ENCODE measurements at places on chromosomes 5 and 9.

- DNase-seq, result no peak
Measured at GRCh38 chr9:2262386-2263071, 247.4 kb downstream of the SMARCA2 start.

GRCh38 chr5:32949286-32949970, 238.3 kb downstream of the NPR3 start:
- no peak for DNase-seq

DNA sequence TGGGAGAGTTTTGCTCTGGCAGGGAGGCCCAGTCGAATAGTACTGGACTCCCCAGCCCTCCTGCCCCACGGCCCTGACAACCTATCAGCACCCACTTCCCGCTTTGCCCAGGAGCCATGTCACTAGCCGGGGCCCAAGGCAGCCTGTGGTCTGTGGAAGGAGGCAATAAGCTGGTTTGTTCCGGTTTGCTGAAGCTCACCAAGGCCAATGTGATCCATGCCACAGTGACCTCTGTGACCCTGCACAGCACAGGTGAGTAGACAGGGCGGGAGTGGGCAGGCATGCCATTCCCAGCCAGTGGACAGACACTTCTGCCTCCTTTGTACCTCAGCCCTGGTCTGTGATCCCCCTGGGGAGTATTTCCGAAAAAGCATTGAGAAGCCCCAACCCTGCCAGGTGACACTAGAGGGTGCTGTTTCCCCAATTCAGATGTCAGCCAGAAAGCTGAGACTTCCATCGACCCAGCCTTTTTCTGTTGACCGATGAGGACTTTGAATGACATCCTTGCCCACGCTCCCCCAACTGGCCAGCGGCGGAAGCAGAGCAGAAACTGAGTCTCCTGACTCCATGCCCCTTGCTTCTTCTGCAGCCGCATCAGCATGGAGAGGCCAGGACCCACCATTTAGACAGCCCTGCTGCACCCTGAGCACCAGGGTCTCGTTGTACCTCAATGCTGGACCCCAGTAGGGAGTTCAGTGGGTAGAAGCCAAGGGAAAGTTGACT, 9.6 kb downstream of the PCYOX1L start:
- DNase-seq, result peak; percentile 17

DNA sequence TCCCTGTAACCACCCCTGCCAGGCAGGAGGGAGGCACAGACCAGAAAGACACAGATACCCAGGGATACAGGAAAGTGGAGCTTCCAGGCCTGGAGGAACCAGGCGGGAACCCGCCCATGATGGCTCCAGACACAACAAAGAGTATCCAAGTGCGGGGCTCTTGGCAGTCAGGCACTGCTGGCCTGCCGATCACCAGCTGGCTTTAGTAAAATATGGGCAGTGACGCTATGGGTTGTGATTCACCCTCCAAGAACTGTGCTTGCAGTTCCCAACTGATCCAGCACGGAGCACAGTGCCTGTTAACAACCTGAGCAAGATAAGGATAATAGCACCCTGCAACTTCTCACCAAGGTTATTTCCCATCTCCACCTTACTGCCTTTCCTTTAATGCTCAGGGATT, 463.3 kb downstream of the IRX1 start:
- no peak for DNase-seq

GRCh38 chr5:7877851-7878250, 8.9 kb downstream of the MTRR start:
- DNase-seq, result no peak

DNA sequence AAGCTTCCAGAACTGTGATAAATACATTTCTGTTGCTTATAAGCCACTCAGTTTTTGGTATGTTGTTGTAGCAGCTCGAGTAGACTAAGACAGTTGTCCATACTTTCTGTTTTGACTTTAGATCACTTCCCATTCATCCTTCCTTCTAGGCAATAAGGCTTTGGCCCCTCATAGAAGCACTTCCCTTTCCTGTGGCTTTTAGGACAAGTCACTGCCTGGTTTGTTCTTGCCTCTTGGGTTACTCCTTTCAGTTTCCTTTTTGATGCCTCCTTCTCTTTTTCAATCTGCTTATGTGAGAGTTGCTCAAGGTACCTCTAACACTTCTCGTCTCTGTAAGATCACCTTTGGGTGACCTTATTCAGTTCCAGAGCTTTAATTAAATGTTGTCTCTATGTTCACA, 72.4 kb upstream of the NTRK2 start:
- no peak for DNase-seq

- DNase-seq, result no peak
Measured at GRCh38 chr9:80796632-80797031, 892.7 kb downstream of the TLE1 start.

- no peak for DNase-seq
Measured at GRCh38 chr5:165304193-165304827, 1798.9 kb downstream of the MAT2B start.

DNA sequence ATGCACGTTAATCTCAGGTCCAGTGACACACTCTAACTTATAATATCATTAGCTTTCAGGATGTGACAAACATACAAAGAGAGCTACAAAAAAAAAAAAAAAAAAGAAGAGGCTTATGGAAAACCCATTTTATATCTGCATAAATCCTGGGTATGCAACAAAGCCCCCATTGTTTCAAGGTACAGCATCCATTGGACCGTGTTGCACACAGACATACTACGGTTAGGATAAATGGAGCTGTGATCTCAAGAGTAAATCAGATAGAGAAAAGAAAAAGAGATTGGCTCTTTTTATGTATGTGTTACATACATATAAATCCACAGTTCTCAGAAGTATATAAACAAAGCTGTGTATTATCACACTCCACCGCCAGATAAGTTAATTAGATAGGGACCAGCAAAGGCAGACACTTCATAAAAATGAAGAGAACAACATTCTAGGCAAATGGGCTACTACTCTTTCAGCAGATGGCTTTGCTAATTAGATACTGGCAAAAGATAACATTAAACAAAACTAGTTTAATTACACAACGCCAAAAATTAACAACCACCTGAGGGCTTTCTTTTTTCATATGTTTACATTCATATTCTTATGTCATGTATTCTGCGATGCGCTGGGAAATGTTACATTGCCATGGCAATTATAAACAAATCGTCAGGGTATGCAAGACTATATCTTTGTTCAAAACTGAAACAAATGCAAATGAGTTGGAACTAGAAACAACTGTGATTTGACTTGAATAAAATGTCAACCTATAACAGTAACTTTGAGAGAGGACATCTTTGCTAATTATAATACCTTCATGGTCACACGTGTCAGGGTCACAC, 304.2 kb downstream of the SEMA5A start:
- no peak for DNase-seq

DNA sequence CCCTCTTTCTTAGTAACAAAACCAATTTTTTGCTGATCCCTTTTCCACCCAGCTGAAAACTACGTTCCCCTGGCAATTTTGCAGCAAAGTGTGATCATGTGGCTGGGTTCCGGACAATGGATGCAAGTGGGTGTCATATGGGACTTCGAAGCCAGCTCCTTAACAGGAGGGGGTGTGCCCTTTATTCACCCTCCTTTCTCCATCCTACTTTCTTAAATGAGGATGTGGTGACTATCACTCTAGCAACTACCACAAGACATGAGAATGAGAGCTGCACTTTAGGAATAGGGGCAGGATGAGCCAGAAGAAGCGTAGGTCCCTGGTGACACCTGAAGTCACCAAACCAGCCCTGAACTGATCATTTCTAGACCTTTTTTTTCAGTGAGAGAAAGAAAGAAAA, 58.9 kb downstream of the IRF1 start:
- no peak for DNase-seq

GRCh38 chr5:54753034-54753433, 232.4 kb downstream of the ESM1 start:
- DNase-seq, result no peak

DNA sequence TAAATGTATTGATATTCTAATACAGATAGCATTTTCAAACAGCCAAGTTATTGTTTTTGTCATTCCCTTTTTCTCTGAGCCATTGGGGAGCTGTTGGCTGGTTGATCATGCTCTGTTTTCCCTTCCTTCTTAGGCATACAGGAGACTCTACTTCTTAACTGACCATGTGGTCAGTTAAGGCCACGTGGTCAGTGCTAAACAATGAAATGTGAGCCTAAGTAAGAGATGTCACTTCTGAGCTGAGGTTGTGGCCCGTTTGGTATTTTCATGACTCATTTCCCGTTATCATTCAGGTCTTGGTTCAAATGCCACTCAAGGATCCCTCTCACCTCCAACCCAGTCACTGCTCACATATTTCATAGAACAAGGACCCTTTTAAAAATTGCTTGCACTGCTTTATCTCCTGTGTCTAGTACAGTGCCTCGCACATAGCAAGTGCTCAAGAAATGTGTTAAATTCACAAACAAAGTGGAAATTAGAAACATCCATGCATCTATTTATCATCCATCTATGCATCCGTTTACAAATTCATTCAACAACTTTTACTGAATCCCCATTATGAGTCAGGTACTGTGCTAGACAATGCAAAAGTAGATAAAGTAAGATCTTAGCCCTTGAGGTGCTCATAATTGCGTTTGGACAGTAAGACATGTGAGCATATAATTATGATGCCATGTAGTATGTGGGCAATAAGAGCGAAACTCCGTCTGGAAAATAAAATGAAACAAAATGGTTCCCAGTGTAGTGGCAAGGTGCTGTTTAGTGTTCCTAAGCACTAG, 50.7 kb downstream of the ARRDC3 start:
- no peak for DNase-seq

DNA sequence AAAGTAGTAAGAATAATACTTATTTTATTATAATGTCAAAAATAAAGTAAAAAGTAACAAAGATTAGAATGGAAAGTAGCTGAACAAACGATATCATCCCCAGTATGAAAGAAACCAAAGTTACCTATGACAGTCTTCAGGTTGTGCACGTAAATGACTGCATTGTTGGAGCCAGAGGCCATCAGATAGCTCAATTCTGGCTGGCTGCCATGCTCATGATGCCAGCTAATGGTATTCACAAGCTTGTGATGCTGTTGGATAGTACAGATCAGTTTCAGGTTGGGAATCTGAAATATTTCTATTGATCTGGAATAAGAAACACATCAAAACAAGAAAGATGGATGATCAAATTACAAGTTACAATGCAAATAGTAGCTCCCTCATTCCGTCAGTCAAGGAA, 21.1 kb downstream of the GEMIN5 start:
- no peak for DNase-seq

- no peak for DNase-seq
Measured at GRCh38 chr5:120512068-120512467, 48.0 kb downstream of the PRR16 start.

GRCh38 chr9:72636621-72637020, 115.2 kb downstream of the TMC1 start:
- DNase-seq, result no peak

DNA sequence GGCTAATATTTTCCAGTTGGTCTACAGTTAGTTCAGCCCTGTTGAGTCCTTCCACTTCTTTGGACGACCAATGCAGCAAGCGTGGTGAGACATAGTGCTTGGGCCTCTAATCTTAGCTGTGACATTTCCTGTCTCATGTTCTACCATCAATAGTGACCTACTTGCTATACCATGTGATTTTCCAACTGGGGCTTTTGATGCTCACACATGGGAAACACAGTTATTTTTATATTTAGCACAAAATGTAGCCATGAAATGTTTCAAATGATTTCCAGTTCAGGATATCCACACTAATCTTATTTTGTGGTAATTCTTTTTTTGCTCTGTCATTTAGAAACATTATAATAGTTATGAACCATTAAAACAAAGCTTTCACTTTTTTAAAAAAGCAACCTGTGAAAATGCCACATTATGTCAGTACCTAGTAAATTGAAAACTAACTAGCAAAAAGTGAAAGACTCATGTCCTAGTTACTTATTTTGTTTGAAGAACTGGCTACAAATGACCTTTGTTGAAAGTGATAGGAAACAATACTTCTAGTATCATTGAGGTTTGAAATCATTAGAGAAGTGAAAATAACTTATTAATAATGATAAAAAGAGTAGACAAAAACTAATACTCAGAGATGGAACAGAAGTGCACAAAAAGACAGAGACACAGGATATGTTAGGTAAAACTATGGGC, 18.3 kb downstream of the MARCHF3 start:
- DNase-seq, result no peak

GRCh38 chr5:180720486-180720885, 19.4 kb downstream of the OR2Y1 start:
- no peak for DNase-seq

DNA sequence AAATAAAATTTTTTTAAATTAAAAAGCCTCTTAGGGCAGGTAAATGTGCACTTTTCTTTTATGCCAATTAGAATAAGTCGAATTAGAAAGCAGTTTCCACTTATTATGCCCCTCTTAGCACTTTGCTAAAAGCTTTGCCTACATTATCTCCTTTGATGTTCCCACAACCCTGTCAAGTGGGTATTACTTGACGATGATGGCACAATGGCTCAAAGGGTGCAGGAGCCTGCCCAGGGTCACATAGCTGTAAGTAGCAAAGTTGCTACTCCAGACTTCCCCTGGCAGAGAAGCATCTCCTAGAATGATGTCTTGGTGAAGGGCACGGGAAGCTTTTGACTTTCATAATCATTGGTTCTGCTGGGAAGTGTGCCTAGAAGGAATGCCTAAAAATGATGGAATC, 18.4 kb upstream of the IQGAP2 start:
- DNase-seq, result no peak

GRCh38 chr9:131817073-131817472, 77.2 kb upstream of the RAPGEF1 start:
- DNase-seq, result no peak

DNA sequence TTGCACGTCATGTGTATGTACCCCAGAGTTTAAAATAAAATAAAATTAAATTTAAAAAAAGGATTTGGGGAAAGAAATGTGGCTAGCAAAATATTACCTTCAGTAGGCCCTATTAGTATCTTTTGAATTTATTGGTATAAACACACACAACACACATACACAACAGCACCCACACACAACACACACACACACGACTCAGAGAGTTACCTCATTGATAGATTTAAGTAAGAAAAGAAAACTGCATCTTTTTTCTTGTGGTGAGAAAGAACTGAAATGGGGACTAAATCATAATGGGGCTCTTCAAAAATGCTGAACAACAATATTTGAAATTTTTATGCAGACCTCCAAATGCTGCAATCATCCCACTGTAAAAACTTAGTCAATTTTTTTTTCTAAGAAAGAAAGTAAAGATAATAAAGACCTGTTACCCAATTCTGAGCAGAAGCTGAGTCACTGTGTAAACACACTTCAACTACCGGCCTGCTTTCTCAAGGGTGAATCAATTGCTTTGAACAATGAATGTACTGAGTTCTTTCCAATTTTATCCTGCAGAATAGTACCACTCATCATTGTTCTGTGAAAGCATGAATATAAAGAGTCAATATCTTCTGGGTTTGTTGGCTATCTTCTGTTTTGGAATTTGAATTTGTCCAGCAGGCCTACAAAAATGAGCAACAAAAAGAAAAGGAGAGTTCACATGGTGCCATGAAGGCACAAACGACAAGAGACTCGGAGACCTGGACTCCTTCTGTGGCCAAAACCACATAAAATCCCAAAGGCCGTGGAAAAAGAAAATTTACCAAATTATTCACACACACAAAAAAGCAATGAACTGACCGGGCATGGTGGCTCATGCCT, 57.9 kb upstream of the CCNG1 start:
- no peak for DNase-seq

GRCh38 chr5:76595755-76596481, 27.3 kb downstream of the F2RL2 start:
- no peak for DNase-seq
